Effector memory CD4-positive, alpha-beta T cell (primary cell): ENCODE measurements at places on chromosomes 4 and X.

GRCh38 chr4:46648088-46648744 lies 258.3 kb upstream of the GABRA2 start:
- DNase-seq: no peak

DNA sequence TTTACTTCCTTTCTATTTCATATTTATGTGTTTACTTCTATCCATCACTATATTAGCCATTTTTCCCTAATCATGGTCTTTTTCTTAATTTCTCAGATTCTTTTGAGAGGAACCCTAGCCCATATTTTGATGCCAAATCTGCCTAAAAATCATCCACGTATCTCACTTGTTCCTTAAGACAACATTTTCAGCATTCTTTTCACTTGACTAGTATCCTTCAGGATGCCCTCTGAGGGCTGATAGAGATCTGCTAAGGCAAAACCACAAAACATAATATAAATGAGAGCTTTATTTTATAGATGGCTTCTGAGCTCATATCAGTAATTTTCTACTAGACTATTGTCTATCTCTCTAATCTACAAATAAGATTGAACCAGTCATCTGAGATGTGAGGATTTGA lies 341.9 kb downstream of the GPM6A start:
- no peak for DNase-seq

DNA sequence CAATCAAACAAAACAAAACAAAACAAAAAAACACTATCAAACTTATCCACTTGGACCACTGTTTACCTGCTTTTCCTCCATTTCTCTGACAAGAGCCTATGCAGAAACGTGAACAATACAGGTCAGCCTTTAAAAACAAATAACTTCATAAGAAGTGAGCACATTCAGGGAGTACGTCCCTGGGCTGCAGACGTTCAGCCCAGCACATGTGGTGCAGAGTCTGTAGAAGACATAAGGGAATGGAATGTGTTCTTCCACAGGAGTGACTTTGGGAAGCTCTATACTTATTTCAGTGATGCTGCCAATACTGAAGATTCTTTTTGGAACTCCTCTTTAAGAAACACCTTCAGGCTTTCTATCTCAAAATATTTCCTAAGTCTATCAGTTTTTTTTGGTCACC lies 120.6 kb downstream of the SPRY1 start:
- no peak for DNase-seq

DNA sequence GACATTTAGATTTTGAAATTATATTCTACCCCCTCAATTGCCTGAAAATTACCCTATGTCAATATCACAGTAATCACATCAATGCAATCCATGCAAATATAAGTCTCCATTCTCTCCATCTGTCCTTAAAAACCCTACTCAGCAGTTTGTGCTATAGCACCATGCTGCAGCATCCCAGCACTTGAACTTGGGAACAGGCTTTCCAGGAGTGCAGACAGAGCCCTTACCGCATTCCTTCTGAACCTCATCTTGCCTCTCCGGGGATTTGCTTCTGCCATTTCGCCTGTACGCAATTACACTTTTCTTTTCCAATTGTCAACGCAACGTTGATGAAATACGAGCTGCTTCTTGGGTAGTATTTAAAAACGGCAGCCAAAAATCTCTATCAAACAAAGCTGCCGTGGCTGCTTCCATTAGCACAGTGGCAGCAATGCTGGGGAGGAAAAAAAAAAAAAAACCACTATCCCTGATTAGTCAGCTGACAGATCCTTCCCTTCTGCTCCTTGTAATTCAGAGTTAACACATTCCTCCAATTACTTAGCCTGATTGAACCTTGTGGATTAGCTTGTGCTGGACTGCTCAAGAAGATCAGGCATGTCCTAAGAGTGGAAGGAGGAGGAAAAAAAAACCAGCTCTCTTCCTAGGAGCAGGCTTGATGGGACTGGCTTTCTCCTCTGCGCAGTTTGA lies 65.6 kb downstream of the MCF2 start:
- no peak for DNase-seq

DNA sequence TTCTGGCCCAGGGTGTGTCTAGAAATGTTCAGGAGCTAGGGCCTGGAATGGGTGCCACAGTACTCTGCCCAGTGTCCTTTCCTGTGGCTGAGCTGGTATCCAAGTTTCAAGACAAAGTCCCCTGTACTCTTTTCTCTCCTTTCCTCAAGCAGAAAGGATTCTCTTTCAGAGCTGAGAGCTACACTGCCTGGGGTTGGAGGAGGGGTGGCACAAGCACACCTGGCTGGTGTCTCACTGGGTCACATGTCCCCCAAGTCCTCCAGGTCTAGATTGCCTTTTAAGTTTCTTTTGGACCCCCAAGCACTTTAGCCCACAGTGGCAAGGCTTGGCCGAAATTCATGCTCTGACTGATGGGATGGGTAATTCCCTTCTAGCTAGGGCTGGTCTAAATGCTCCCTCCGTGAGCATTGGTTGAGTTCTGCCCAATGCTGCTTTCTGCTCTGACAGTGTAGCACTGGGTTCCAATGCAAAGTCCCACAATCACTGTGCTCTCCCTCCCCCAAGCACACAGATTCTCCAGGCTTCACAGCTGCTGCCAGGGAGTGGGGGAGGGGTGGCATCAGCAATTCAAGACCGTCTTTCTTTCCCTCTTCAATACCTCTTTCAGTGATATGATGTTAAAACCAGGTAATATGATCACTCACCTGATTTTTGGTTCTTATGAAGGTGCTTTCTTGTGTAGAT lies 47.8 kb downstream of the BEX3 start:
- no peak for DNase-seq

- DNase-seq: no peak
Measured at GRCh38 chrX:27675493-27675892, 85.3 kb downstream of the DCAF8L2 start.

DNA sequence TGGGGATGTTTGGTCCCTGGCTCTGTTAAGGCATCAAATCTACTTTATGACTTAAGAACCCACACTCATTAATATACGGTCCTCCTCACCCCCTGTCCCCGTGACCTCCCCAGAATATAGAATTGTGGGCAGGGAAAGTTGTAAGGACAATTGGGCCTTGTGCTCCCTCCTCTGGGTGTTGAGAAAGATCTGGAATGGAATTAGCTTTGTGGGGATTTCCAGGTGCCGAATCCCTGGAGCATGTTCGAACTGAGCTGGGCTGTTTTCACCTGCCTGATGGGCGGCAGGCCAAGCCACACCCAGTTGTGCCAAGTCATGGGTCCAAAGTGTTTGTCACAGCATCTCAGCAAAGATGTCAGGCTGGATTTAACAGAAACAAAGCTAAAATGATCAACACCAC lies 349.3 kb upstream of the KLF3 start:
- DNase-seq: no peak

GRCh38 chr4:4423706-4424498 lies 37.0 kb downstream of the NSG1 start:
- DNase-seq: no peak

DNA sequence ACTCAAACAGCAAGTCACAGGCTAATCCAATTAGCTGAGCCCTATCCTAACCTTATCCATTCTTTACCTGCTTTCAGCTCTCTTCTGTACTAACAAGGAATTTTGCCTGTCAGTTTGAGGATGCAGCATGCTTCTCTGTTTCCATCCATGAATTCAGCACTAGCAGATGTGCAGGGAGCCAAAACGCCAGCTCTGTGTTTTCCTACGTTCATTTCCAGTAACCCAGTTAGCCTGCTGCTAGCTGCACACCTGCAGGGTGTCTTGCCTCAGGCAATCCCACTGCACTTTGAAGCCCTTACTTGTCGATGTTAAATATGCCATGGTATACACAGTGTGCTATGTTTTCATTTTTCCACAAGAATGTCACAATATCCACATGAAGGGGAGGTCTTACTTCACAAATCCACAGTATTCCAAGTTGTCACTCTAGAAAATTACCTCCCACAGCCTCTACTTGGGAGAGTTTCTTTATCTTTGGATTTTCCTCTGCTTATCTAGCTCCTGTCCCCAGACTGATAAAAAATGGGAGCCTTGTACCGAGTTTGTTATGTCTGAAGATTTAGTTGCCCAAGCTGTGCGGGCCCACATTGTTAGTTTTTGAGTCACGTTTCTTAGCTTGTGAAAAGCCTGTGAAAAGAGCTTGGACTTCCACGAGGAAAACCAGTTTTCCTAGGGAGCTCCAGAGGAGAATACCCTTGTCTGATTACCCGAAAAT lies 127.6 kb upstream of the HHIP start:
- no peak for DNase-seq

DNA sequence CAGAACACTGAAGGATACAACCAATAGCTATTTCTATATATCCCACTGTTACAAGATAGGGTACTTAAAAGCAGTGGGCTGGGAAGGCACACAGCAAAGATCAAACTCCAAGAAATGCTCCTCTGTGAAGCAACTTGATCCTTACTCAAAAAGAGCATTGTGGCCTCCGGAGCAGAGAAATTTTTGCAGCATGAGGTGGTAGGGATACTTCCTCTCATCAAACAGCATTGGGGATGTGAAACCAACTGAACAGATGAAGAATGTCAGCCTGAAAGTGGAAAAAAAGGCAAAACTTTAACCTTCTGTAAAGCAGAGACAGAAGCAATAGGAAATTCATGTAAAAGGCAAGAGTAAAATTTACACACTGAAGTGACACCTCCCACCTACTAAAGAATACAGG lies 92.2 kb downstream of the HUWE1 start:
- no peak for DNase-seq

- no peak for DNase-seq
Measured at GRCh38 chrX:109393859-109394258, 88.0 kb downstream of the GUCY2F start.

DNA sequence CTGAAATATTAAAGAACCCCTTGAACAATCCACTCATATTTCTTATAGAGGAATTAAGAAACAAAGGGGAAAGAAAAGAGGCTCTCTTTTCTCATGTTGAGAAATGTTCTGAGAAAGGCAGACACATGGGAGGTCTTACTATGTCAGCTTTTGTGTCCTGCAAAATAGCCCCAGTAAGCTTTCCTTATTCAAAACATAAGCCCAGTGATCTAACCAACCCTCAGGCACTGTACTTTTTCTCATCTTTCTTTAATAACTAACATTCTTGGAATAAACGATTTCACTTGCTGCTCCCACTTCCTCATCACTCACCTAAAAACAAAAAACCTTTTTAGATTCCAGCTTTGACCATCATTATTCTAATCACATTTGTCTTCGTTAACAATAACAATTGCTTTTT lies 115.9 kb downstream of the GLRA3 start:
- DNase-seq: no peak

GRCh38 chrX:45783002-45783401 lies 582.3 kb upstream of the DIPK2B start:
- no peak for DNase-seq

GRCh38 chr4:107094976-107095375 lies 58.9 kb upstream of the DKK2 start:
- no peak for DNase-seq

- no peak for DNase-seq
Measured at GRCh38 chr4:76214177-76214675, 602 bp upstream of the SCARB2 start.

DNA sequence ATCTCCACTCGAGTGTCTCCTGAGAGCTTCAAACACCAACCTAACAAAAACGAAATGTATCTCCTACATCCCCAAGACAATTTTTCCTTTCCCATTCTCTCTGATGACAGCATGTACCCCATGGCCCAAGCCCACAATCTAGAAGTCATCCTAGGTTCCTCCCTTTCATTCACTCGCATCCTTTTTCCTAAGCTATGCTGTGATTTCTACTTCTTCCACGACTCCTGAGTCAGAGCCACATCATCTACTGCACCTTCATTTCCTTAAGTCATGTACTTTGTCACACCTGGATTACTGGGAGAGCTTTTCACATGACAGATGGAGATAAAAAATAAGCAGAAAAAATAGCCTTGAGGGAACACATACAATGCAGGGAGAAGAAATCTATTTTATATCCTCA lies 20.1 kb downstream of the C4orf36 start:
- DNase-seq: no peak

DNA sequence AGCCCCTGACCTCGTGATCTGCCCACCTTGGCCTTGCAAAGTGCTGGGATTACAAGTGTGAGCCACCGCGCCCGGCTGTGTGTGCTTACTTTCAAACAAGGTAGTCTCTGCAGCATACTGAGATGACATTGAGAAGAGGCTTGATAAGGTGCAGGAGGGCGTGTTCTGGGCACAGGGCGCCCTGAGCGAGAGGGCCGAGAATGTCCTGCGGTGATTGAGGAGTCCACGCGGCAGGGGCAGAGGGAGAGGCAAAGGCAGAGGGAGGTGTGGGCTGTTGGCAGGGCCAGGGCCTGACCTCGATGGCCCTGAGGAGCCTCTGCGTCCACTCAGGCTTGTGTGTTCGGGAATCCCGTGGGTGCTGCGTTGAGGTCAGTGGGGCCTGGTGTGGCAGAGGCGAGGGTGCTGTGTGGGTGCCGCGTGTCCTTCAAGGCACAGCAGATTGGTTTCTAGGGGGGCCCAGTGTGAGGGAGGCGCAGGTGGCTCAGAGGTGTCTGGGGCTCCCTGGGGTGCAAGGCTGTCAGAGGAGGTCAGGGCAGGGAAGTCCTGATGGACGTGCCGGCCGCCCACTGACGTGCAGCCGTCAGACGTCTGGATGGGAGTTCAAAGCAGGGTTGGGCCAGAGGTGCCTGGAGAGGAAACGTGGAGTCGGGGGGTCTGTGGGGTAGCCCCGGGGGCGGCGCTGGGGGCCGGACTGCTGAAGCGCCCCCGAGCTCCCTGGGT lies 12.1 kb downstream of the PCGF3 start:
- DNase-seq: no peak

DNA sequence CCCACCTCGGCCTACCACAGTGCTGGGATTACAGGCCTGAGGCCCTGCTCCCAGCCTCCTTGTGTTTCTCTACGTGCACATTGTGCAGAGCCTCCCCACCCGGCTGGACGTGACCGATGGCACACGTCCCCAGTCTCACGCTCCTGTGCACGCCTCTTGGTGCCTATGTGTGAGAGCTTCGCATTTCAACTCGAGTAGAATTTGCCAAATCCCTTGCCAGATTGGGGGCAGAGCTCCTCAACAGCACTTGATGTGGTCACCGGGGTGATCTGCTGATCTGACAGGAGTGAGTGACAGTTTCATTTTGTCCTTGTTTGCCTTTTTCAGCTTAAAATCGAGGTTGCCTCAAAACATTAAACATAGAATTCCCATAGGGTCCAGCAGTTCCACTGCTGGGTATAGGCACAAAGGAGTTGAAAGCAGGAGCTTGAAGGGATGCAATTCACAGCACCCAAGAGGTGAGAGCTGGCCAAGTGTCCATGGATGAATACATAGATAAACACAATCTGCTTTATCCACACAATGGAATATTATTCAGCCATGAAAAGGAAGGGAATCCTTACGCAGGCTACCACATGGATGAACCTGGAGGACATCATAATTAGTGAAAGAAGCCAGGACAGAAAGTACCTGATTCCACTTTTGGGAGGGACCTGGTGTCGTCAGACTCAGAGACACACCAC lies 17.6 kb downstream of the TMEM187 start:
- no peak for DNase-seq

- no peak for DNase-seq
Measured at GRCh38 chrX:109732017-109732801, 848 bp downstream of the ACSL4 start.

DNA sequence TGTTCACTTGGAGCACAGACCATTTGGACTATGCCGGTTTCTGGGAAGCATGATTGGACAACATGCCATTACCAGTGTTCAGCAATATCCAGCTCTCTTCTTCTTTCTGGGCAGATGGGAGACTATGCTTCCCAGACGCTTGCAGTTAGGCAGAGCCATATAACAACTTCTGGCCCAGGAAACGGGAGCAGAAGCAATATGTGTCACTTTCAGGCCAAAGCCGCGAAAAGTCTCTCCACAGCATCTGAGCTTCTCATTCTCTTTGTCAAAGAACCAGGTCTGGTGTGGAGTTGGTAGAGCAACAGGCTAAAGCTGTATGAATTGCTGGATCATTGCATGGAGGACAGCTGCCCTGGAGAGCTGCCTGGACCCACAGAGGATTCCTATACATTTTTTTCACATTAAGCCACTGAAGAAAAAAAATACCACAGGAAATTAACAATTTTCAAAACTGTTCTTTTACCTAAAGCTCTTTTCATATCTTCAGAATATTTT lies 131.4 kb upstream of the FRG1 start:
- DNase-seq: no peak
